Iris pigment epithelial cell (primary cell): ENCODE measurements at places on chromosomes 6 and 20.

DNA sequence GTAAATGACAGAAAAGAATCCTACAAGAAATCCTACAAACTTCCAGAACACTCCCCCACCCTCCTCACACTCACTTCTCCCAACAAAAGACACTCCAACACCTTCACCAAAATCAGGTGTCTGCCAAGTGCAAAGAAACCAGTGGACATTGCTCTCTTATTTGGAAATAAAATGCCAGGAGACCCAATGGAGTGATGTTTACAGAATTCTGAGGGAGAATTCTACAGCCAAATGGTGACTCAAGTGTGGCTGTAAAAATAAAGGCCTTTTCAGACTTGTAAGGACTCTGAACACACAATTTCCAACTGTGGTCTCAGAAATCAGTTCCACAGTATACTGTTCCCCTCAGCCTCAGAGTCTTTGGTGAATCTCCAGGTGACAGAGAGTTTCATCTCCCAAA, 109.6 kb upstream of the CARMIL1 start:
- peak; percentile 61 for DNase-seq

GRCh38 chr20:32829311-32830005, 9.7 kb downstream of the MAPRE1 start:
- DNase-seq: peak; percentile 50

GRCh38 chr6:133743621-133744020, 145.3 kb upstream of the TCF21 start:
- no peak for DNase-seq

DNA sequence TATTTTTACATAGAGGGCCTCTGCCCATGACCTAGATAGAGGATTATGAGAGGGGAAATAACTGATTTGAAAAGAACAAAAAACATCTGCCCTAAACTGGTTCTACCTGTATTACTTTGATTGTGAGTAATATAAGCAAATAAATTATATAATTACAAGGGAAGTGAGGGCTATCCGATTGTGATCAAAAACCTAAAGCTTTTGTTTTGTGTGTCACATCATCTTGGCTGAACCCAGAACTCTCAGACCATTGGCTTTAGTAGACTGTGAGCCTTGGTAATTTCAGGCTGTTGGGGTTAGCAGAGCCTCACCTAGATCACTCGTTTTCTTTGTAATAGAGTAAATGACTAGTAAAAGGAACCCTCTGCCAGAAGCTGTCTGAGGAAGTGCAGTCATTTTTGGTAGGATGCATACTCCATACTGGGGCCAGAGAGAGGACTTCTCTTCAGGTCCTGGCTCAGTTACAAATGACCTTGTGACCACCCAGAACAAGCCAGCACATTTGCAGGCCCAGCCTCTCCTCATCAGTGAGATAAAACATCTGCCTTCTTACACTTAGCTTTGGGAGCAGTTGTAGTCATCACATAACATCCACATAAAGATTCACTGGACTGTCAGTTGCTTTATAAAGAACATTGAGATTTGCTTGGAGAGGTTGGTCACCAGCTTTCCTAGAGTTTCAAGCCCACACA, 13.5 kb downstream of the STK35 start:
- no peak for DNase-seq

DNA sequence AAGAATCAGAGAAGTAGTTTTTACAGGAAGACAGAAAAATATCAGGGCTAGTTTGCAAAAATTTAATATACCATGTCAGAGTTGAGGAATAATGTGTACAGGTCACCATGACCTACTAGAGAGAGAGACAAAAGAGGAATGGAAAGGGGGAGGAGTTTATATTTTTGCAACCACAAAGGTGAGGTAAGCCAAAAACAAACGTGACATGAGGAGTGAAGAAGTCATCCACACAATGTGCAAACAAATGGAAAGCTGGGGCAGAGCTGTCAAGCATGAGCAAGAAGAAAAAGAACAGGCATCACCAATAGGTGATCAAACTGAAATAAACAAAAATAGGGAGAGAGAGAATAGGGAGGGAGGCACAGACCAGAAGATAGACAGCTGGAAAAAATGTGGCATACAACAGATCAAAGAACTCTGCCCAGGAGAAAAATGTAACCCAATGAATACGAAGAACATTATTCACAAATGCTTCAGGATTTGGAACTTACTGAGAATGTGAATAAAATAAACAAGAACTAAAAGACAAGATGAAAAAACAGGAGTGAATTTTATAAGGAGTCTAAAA, 15.5 kb downstream of the RARS2 start:
- no peak for DNase-seq

DNA sequence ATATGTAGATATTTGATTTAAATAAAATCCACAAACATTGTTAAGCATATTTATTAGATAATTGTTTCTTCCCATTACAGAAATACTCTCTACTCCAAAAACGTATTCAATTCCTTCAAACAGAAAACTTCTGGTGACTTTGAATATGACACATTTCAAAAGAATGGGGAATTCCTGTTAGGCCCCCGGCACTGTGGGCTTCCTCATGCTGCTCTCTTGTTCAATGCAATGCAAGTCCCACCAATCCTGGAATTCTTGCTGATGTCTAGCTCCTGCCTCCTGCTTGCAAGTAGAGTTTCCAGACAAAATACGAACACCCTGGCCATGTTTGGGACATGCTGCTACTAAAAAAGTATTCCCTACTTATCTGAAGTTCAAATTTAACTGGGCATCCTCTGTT, 544.1 kb downstream of the QKI start:
- peak; percentile 57 for DNase-seq

DNA sequence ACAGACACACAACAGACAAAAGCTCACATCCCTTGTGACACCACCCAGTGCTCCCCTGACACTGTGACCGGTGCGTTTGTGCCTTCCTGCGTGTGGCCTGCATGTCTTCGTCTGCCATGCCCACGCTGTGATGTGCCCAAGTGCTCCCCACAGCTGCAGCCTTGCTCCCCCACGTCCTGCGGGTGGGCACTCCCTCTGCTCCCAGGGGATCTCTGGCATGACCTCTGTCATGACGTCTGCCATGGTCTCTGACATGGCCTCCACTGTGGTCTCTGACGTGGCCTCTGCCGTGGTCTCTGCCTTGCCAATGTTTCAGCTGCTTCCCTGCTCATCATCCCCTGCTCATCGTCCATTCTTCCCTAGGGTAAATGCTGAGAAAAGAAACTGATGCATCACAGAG, 200.9 kb downstream of the DLL1 start:
- no peak for DNase-seq

DNA sequence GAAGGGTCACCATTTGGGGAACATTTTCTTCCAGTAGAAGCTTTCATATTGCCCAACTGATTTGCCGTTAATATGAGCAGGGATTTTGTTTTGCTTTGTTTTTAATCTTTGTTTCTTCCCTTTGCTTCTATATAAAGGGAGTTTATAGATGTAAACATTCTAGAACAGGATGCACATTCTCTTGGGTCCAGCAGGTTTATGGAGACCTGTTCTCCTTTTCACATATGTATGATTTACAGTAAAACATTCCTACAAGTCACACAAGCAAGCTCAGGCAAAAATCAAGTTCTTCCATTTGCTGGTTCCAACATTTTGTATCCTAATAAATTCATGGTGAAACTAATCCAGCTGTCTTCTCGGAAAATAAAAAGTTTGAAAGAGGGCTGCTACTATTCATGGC, 1082.4 kb upstream of the FLRT3 start:
- no peak for DNase-seq

DNA sequence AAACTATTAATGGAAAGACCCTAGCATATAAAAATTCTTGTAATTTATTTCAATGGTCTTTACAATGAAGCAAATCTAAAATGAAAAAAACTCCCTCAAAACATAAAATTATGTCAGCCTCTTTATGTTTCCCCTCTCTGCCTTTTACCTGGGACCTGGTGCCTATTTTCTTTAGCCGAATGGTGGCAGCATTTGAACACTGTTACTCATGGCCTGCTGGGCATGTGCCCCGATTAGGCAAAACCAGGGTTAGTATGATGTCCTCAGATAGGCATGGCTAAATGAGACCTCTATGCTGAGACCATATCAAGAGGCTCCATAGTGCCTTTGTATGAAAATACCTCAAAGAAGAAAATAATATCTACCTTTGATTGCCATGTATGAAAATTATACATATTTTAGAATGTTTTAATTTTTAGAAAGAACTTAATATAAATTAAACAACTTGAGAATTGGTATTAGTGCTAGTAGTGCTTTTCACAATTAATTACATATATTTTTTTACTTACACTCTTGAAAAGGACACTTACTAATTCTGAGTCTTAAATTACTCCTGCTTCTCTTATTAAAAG, 22.5 kb upstream of the C6orf58 start:
- DNase-seq: peak; percentile 31

GRCh38 chr6:27668442-27669294, 195.8 kb upstream of the ZNF184 start:
- DNase-seq: peak; percentile 74

DNA sequence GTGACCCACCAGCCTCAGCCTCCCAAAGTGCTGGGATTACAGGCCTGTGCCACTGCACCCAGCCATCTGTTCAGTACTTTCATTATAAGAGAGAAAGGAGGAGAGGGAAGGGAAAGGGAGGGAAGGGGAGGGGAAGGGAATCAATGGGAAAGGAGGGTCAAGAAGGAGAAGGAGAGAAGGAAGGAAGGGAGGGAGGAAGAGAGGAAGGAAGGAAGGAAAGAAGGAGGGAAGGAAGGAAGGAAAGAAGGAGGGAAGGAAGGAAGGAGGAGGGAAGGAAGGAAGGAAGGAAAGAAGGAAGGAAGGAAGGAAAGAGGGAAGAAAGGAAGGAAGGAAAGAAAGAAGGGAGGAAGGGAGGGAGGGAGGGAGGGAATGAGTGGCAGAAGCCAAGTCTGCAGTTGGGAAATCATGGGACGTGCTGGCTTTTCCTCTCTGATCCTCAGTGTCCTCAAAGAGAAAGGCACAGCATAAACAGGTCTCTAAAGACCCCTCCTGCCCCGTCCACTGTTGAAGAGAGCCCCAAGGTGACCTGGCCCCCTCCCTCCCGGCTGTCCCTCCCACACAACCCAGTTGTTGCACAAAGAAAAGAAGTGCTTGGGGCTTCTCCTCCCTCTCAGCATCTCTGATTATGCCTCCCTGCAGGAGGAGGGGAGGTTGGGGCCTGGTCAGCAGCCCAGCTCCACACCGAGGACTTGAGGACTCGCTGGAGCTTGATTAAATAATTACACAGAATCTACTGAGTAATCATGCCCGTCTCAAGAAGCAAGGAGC, 69.1 kb upstream of the TOP1 start:
- no peak for DNase-seq

DNA sequence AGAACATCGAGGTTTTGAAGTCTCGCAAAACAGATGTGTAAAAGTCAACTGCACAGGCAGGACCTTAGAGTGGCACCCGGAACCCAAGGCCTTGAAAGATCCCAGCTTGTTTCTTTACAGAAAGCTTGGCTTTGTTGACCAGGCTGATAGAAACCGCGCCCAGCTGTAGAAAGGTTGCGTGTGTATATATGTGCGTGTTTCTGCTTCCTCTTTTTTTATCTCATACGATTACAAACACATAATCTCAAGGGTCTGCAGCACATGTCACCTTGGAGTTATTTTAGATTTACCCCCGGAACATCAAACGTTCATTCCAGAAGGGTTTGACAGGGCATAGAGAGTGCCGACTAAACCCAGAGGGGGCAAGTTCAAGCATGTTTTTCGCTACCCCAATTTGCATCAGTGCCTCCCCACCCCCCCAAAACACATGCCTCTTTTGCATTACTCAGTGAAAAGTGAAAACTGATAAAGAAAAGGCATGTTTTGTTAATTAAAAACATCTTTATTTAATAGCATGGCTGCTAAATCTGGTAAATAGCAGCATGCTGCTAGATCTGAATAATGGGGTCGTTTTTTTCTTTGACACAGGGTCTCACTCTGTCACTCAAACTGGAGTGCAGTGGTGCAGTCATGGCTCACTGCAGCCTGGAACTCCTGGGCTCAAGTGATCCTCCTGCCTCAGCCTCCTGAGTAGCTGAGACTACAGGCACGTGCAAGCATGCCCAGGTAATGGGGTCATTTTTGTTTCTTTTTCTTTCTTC, 33.2 kb upstream of the NCOA3 start:
- DNase-seq: no peak

- DNase-seq: no peak
Observed at GRCh38 chr20:34089655-34090345, 22.2 kb downstream of the EIF2S2 start.

DNA sequence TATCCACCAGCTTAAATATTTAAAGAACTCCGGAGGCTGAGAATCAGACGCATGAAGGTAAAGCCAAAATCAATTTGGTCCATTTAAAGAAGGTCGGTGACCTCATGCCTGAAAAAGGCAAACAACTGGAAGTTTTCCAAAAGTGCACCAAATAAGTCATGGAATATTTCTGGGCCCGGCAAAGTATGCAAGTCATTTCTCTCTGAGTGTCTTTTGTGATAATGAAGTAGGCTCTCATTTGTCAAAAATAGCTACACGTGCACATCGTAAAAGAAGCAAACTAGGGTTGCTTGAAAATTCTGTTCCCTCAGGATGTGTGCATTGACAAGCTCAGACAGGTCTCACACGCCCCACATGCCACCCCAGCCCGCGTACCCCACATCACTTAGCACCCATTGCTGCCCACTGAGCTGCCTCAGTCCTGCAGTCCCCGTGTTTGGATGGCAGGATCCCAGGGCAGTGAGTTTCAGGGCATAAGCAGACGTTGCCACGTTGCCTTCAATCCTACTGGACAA, 20.5 kb upstream of the PYGB start:
- peak; percentile 74 for DNase-seq

DNA sequence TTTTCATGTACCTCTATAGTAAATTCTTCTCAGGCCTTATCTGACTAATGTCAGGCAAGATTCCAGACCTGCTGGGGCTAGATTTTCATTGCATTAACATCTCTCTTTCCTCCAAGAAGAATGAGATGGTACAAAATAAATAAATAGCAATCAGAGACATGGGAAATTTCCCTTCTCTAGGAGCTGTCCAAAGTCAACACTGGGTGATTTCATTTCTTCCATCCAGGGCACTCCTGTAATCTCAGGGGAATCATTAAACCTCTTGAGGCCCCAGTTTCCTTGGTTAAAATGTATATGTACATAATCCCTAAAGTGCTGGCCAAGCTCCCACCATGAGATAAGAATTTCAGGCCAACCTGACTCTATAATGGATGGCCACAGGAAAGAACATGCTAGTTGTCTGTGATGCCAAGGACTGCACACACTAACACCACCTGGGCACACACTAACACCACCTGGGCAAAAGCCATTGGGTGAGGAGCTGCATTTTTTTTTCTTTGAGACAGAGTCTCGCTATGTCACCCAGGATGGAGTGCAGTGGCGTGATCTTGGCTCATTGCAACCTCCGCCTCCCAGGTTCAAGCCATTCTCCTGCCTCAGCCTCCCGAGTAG, 912 bp downstream of the IL17F start:
- peak; percentile 23 for DNase-seq

DNA sequence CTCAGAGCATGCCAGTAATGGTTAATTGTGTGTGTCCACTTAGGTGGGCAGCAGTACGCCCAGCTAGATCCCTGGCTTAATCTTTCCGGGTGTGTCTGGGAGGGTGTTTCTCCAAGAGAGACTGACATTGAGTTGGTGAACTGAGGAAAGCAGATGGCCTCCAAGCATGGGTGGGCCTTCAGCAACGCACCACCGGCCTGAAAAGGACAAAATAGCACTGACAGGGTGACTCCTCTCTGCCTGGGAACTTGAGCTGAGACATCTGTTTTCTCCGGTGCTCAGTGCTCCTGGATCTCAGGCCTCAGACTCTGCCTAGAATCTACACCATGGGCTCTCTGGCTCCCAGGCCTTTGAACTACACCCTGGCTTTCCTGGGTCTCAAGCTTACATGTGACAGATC, 43.2 kb downstream of the C6orf118 start:
- no peak for DNase-seq
